ELF-1 (cell line): ENCODE measurements at places on chromosomes 11 and 22.

- no peak for DNase-seq
Observed at GRCh38 chr11:128518493-128519207, 68.7 kb downstream of the ETS1 start.

DNA sequence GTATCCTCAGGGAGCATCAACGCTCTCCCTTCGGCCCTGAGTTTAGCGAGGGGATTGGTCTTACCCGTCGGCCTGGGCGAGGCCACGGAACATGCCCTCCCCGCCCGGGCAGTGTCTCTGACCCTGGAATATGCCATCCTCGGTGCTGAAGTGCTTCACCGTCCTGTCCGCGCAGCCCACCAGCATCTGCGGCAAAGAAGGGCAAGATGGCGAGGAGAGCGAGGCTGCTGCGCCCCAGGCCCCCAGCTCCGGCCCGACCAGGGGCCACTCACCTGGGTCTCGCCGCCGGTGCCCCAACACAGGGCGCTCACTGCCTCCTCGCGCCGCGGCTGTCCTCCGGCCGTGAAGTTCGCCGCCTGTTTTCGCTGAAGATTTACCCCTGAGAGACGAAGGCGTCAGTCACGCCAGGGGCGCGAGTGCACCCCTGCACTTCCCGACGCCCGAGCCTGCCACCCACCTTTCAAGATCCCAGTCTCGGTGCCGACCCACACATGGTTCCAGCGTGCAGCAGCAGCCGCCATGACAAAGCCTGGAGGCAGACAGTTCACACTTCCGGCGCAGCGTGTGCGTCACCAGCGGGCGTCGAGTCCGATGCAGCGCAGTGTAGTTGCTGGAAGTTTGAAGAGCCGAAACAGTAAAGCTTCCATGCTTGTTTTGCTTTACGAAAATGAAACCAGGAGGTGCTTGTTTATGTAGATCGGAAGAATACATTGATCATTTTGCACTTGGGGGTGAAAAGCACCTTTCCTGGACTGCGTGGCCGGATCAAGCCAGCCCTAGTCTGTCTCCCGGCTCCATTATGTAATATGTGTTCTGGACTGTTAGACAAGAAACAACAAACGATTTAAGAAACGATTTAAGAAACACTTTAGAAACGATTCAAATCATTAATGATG is at the start of gene WDR74:
WDR74 (minus strand) TSS at position 541 of the 896 bp plus-strand sequence; CDS start at position 521, 20 bp downstream.
- peak; percentile 93 for DNase-seq

GRCh38 chr11:131393691-131394090 is 23.3 kb downstream of the NTM start:
- no peak for DNase-seq

GRCh38 chr11:74932169-74932568 is 16.7 kb downstream of the XRRA1 start:
- no peak for DNase-seq

- DNase-seq: no peak
Observed at GRCh38 chr22:43502306-43502874, 90.6 kb downstream of the MPPED1 start.

DNA sequence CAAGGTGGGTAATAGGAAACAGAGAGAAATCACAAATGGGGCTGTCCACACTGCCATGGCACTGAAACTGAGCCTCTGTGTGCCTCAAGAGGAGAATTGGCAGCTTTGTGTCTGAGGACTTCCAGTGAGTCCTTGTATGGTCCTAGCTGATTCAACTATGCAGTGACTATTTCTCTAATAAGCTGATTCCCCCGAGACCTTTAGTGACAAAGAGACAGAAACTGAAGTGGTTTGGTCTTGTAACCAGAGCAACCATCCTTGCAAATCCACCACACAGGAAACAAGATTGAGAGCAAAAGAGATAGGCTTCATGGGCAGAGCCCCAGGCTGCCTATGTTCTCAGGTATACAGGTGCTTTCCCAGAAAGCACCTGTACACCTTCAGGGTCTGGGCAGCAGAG is 1038.5 kb downstream of the NTM start:
- no peak for DNase-seq

- no peak for DNase-seq
Observed at GRCh38 chr11:1968454-1969002, 21.4 kb downstream of the MRPL23 start.

DNA sequence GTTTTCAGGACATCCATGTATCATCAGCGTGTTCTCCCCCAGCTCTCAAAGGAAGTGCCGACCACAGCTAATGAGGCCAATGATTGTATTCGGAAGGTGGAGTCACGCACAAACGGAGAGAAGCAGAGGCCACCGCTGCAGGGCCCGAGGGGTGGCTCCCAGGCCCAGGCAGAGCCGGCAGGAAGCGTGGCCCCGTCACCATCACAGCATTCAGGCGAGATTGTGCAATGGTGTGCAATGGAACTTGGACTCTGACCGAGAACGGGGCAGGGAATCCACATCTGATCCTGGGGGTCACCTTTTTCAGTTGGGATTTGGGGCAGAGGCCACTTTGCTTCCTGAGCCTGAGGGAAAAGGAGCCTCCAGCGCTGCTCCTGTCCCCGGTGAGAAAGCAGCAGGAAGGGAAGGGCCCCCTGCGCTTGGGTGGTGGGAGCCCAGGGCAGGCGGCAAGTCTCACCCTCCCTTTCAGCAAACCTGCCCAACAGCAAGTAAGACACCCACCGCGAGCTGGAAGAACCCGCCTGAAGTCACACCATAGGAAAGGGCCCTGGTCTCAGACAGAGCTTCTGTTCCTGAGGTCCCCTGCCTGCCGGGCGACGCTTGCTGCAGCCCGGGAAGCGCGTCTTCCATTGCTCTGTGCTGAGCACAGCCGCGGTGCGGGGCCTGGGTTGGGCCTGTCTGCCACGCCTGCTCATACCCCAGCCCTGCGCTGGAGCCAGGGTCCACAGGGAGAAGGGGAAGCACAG is 1430.7 kb downstream of the BRD1 start:
- peak; percentile 19 for DNase-seq

- DNase-seq: no peak
Observed at GRCh38 chr11:94948070-94948617, 25.2 kb downstream of the CWC15 start.

DNA sequence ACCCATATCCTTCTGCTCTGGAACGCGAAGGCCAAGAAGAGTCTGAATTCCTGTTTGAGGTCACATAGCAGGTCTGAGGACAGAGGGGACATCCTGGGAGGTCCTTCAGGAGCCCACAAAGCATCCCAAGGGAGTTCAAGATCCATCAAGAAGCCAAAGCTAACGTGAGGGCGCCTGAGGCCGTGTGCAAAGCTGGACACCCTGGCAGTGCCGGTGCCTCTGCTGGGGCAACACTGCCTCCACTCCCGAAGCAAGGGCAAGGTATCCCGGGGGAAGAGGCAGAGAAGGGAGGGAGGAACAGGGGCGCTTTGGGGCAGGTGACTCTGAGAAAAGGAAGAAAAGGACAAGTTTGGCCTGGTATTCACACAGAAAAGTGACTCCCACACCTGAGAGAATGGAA is 50.3 kb upstream of the CDON start:
- DNase-seq: no peak

DNA sequence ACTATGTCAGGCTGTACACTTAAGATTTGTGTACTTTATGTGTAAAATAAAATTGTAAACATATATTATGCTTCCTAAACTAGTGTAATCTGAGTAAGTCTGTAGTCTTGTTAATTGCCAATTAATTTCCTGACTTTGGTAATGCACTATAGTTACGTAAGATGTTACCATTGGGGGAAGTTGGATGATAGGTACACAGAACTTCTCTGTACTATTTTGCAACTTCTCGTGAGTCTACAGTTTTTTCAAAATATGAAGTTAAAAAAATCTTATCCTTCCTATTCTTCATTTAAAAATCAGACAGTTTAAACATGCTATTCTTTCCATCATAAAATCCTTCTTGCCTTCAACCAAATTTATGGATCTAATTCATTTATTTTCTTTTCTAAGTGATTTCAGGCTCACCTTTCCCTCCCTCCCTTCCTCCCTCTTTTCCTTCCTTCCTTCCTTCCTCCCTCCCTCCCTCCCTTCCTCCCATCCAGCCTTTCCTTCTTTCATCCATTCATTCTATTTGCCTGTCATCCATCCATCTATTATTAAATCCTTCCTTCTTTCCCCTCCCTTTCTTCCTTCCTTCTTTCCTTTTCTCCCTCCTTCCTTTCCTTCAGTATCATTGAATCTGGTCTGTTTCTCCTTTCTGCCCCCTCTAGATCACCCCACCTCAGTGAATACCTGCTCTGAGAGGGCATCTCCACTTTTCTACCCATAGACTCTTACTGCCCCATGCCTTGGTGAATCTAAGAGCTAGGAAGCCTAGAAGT is 22.1 kb upstream of the ASCC2 start:
- DNase-seq: no peak

DNA sequence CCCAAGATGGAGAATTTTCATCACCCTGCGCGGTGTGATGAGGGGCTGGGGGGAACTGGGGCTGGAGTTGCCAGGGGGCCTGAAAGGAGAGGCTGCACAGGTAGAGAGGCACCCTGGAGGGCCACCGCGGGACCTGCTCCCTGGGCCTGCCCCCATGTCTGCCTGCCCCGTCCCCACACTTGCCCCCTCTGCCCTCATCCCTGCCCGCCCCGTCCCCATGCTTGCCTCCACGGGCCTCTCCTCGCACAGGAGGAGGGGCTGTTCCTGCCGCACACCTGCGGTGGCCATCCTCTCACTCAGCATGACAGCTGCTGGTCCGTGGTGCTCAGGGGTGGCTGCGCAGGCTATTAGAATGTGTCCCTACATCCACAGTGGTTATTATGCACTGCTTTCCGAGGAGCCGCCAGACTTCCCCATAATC is 43.5 kb downstream of the LINC01488 start:
- DNase-seq: no peak

DNA sequence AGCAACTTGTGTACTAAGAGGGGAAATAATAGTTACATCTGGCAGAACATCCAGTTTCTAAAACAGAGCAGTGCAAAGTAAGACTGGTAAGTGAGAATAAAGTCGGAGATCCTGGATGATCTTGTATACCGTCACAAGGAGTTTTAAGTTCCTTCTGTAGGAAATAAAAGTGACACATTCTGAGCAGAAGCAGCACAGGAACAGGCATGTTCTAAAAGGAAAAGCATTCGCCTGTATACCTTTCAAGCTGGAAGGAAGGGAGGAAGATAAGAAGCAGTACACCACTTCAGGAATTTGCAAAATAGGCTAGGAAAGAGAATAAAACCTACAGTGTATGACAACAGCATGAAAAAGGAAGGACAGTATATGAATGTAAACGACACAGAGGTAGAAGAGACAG is 106.2 kb upstream of the TP53AIP1 start:
- DNase-seq: no peak

- DNase-seq: peak; percentile 40
Observed at GRCh38 chr11:102410382-102410784, 42.2 kb downstream of the TMEM123 start.

DNA sequence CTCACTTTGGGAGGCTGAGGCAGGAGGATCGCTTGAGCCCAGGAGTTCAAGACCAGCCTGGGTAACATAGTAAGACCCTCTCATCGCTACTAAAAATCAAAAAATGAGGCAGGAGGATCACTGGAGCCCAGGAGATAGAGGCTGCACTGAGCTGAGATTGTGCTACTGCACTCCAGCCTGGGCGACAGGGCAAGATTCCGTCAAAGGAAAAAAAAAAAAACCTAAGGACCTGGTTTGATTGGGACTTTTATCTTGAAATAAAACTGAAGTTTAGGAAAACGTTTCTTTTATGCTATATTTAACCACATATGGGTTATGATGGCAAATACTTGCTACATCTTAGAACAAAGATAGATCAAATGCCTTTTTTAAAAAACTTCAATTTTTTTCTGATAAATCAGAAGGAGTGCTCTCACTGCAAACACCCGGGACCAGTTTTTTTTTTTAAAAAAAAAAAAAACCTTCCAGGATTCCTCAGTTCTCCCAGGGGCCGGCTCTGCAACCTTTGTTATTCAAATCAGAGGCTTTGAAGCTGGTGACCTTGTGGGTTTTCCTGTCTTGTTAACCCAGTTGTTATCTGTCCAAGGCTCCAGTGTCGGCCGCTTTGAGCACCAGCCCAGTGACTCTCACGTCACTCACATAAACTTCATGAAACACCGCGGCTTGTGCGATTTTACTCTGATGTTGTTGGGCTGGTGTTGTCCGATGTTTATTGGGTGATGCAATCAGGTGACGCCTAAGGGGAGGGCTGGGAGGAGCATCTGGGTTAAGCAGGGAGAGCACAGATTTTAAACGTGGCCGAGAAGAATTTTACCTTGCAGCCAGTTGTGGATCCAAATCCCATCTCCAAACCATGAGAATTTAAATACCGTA is 24.7 kb upstream of the SLC22A12 start:
- peak; percentile 98 for DNase-seq
